ENCODE measurements at places on chromosomes 5 and 9. TPM values are rescaled to one million over a fixed set of nuclear protein-coding genes. Genes with fewer than 3 reads are reported as not detected.

DNA sequence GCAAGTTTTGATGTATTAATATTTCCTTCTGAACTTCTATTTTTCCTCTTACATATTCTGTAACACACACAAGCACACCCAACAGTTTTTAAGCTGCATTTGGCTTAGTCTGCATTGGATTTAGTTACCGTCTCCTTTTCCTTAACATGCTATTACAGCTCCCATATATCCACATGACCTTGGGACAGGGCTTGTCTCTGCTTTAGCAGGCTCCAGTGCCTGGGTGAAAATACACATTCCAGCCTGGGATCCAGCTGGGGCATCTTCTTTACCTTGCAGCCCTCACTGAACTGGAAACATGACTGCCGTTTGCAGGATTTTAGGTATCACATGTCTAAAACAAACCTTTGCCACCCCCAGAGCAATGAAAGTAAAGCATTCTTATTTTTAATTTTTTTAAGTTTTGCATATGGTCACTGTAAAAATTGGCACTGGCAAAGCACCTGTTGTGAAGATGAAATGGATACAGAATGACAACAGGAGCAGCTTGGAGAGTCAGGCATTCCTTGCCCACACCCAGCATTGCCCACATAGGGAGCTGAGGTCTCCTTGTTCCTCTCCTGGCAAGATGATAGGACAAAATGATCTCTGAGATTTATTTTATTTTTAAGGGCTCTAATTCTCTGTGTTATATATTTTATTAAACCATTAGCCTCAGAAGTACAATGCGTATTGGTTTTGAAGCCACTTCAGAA is 4.0 kb downstream of the GADD45G start:
- no peak for DNase-seq

The GLDC gene
- total RNA-seq, result 8.9 TPM

The BTNL9 gene
- not detected for total RNA-seq

DNA sequence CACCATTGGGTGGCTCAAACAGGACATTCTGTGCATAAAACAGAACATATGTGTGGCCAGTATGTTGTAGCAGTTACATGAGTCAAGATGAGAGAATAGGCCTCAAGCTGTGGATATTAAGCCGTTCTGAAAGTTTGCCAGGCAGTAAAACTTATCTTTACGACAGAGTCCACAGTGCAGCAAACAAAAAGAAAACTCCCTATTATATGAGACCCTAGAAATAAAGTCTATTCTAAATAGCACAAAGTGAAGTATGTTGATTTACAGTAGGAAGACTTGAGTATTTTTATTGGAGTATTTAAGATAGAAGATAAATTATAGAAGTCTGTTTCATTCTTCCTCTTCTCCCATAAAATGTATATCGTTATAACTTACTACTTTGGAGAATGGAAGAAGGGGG is 271.5 kb downstream of the ADGRV1 start:
- no peak for DNase-seq

- DNase-seq, result no peak
These were observed 9.3 kb downstream of the FPGS start for GRCh38 chr9:127812011-127812410.

Data from astrocyte (in vitro differentiated cells and primary cell).